OCI-LY7 (cell line): ENCODE measurements at places on chromosomes 6 and 20. TPM values are rescaled to one million over a fixed set of nuclear protein-coding genes. Genes with fewer than 3 reads are reported as not detected.

DNA sequence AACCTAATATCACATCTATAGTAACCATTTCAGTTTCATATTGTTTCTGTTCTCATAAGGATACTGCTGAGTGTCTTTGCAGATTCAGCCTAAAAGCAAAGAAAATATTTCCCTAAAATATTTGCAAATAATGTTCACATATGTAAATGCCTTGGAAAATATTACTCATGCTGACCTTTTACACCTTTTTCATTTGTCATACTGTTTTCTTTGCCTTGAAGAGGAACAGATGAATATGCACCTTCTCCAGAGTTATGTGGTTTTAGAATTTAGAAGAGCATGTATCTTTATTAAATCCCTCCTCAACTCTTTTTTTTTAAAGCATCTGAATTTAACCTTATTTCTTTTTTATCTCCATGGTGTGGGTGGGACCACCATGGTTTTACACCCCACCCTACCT is 32.5 kb downstream of the NDUFAF5 start:
- no peak for DNase-seq

RAB44 gene
- total RNA-seq: not detected in 2 replicates

GRCh38 chr6:74551896-74552295 is 654.0 kb downstream of the COL12A1 start:
- no peak for DNase-seq

GRCh38 chr6:36743538-36744303 is 46.1 kb downstream of the RAB44 start:
- no peak for DNase-seq

DST gene
- 19.4 and 19.6 TPM in 2 replicates for total RNA-seq

GRCh38 chr20:7695635-7696034 is 244.6 kb downstream of the HAO1 start:
- no peak for DNase-seq

DNA sequence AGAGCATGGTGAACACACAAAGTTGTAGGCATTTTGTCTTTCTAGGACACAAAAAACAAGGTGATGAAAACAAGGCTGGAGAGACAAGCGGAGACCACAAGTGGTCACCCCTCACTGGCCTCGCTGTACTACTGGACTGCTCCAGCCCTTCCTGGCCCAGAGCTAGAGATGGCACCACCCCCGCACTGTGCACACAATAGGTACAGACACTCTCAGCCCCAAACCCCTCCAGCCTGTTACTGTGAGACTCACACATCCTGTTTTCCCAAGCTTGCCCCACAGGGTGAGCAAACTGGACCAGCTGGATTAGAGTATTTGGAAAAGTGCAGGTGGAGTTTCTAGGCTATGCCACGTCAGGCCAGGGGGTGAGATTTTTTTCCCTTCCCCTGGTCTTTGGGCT is 8.4 kb upstream of the ZSWIM1 start:
- no peak for DNase-seq

DNA sequence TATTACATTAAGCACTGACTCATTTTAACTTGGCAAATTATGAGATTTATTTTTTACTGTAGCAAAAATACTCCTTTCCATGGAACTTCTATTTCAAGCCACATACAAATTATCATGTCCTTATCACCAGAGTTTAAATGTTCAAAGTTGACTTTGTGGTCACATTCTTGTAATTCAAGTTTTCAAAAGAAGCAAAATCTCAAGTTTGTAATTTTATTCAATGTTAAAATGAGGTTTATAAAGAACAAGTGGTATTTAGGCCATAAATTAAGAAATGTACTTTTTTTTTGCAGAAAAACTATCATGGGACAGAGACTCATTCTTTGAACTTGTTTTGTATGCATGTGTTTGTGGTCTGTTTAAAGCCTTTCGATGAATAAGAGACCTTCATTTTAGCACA is 811.5 kb downstream of the TENT5A start:
- no peak for DNase-seq

ANKEF1 gene
- 4.7 and 6.4 TPM in 2 replicates for total RNA-seq

DNA sequence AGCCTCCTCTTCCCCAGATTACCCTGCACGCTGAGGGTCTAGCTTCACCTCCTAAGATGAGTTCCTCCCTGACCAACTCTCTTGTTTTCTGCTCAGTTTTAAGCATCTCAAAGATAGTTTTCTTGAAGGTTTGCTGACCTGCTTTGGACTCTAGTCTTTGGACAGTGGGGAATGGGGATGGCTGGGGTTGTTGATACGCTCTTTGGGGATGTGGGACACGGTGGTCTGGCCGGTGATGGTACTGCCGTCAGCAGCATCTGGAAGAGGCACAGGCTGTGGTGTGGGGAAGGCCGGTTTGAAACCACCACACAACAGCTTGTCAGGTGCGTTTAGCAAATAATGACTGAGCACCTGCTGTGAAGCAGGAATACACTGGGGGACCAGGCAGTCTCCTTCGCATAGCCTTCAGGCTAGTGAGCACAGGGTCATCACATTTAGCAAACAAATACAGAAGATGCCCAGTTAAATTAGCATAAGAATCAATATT is 94.1 kb downstream of the TMEM242 start:
- DNase-seq: peak; percentile 35

- DNase-seq: no peak
Measured at GRCh38 chr20:48901326-48901725, 20.2 kb upstream of the ARFGEF2 start.

DNA sequence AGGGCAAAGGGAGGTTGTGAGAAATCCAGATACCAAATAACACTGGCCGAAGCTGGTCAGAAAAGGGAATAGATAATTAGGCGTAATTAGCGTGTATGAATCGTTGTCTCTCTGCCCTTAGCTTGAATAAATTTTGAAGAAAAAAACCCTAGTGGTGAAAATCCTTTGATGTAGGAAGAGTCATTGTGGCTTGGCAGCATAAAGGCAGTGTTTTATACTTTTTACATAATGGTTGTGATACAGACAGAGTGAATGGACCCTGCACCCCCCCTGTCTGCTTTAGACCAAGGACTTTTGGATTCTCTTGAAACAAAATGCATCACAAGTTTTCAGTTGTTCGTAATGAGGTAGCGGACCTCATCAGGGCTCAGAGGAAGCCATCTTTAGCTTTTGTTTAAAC is 126.5 kb downstream of the AFG1L start:
- no peak for DNase-seq

DNA sequence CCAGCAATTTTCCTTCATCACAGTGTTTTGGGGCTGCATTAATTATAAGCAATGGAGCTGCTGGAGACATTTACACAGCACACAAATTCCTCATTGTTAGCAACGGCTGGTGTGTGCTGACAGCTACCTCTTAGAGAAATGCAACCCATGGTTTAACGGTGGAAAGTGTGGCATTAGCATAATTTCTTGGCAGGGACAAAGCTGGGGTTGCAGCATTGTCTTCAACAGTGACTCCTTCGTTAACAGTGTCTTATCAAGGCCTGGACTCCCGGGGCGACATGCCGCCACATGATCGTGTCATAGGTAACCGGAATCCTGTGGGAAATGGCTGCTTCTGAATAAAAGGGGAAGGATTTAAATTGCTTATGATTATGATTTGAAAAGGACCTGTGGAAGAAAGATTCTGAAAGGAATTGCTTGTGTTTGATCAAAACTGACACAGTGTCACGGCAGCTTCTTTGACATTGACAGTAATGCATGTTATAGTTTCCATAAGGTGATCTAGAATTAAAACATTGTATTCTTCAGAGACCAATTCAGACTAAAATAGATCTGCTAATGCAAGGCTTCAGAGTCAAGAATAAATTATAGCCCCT is 128.0 kb downstream of the UST start:
- no peak for DNase-seq

- no peak for DNase-seq
Measured at GRCh38 chr20:33054791-33055190, 1.1 kb downstream of the BPIFB3 start.

GRCh38 chr6:37600312-37600916 is 97.3 kb downstream of the MDGA1 start:
- no peak for DNase-seq

DNA sequence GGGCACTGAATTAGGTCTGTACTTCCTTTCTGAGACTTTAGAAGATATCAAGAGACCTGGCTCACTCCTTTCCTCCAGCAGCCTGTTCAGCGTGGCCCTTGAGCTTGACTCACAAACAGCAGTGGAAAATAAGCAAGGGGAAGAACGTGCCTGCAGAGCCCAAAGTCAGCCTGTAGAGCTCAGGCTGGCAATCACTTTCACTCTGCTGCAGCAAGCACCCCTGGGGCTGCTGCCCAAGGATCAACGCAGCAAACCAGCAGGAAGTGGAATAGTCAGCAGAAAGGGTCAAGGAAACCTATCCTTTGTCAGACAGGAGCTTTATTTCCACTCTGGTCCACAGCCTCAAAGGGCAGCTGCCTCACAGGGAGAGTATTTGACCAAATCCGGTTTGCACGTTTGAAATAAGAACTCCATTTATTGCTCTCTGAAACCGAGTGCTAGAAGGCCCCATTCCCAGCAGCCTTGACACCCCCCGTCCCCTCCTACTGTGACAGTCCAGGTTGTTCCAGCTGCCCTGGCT is 77.4 kb downstream of the PRDM1 start:
- peak; percentile 74 for DNase-seq

DNA sequence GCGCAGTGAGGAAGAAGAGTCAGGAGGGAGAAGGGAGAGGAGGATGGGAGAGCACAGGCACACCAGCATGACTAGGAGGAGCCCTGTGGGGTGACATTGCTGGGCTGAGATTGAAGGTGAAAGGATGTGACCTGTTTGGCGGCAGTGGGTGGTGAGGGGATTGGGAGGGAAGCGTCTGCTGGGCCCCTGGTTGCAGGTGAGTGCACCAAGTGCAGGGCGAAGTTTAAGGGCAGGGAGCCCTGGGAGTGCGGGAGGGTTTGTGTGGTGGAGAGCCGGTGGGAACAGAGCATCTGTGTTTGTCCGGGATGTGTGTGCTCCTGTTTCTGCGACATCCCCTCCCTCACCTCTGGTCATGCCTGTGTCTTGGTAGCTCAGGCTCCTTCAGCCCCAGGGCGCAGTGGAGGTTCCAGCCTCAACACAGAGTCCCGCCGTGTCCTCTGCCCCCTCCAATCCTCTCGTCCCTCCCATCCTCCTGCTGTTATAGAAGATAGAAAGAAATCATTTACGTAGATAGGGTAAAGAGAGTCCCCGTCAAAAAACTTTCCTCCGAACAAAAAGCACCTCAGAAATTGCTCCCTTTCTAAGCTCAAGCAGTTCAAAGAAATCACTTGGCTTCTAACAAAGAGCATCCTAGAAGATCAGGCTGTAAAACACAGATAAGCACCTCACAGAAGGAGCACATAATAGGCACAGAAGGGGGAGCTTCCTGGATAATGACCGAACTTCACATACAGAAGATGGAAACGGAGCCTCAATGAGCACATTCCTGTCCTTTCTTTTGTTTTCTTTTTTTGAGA is 25.0 kb downstream of the ULBP1 start:
- no peak for DNase-seq

DNA sequence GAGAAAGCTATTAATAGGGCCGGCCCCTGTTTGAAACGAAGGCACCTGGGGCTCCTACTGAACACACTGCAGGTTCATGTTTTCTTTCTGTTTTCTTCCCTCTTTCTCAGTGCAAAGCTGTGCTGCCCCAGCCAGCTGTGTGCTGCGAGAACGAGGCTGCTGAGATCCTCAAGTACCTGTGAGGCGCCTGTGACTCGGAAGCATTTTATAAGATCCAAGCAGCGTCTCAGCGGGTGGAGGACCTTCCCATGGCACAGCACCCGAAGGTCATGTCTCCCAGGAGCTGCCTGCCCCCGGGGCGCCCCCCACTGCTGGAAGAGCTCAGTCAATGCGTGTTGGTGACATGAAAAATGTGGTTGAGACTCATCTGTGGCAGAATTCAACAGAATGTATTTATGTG is 66.3 kb downstream of the SMOC2 start:
- DNase-seq: no peak

GRCh38 chr6:128259029-128259724 is 261.2 kb downstream of the PTPRK start:
- DNase-seq: no peak

DNA sequence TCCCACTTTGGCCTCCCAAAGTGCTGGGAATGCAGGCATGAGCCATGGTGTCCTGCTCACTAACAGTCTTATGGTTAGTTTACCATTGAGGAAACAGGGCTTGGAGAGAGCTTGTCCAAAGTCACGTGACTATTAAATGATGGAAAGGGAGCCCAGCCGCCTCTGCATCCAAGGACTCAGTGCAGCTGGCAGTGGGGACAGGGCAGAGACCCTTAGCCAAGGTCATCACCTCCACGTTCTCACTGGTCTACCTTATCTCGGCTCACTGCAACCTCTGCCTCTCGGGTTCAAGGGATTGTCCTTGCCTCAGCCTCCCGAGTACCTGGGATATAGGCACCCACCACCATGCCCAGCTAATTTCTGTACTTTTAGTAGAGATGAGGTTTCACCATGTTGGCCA is 109.3 kb downstream of the SLC23A2 start:
- no peak for DNase-seq

DNA sequence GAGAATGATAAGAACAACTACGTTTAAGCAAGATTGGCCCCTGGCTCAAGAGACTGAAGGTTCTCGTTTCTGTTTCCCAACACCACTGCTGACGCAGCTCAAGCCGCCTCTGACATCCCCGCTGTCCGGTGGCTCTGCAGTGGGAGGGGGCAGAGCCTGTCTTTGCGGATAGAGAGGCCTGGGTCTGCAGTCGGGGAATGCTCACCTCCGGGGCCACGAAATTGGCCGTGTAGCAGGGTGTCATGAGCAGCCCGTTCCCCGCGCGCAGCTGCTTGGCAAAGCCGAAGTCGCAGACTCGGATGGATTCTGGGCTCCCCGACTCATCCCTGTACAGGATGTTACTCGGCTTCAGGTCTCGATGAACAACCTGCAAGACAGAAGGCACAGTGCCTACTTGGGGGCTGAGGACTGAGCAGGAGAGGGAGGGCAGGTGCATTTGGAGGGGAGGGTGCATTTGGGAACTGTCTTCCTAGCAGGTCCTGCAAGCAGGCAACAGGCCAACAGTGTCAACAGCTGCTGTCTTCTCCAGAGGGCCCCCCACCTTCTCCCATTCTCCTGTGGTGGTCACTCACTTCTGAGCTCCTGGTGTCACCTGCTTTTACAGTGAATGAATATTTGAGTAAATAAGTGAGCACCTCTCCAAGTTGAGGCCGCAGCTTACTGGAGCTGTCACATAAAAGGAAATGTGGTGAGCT is 40.5 kb upstream of the MPC1 start:
- no peak for DNase-seq

- DNase-seq: no peak
Measured at GRCh38 chr6:70171236-70171635, 131.6 kb downstream of the COL9A1 start.

DNA sequence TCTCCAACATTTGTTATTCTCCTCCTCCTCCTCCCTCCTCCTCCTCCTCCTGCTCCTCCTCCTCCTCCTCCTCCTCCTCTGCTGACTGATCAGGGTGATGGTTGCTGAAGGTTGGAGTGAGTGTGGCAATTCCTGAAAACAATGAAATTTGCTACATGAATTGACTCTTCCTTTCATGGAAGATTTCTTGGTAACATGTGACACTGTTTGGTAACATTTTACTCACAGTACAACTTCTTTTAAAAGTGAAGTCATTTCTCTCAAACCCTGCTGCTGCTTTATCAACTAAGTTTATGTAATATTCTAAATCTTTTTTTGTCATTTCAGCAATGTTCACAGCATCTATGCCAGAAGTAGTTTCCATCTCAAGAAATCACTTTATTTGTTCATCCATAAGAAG is 543.0 kb downstream of the MAFB start:
- no peak for DNase-seq
